ENCODE measurements at places on chromosomes 4 and X. TPM values are rescaled to one million over a fixed set of nuclear protein-coding genes. Genes with fewer than 3 reads are reported as not detected.

The KLHL13 gene
- 13.6 TPM for total RNA-seq

DNA sequence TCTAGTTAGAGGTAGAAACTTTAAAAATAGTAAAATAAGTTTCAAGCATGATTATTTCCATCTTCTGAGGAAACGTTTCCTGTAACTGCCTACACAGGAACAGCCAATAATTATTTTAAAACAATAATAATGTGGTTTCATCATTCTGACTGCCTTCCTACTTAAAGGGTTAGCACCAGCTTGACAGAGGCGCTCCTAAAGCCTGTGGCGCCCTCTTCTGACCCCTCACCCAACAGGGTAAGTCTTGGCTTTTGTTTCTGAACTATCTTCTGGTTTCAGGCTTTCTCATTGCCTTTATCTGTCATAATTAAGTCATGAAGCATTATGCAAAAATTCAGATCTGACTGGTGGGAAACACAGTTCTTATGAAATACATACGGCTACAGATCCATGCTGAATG, 96.7 kb downstream of the ITM2A start:
- H3K4me1 ChIP-seq = no peaks in the 10 kb centered on the region
- H3K36me3 ChIP-seq = no peaks in the 10 kb centered on the region
- H3K4me3 ChIP-seq = no peak overlapping the region
- no peak for DNase-seq
- no peak overlapping the region for H3K27ac ChIP-seq

GRCh38 chr4:177057186-177057585, 252.5 kb upstream of the NEIL3 start:
- no peaks in the 10 kb centered on the region for H3K27me3 ChIP-seq
- no peak for DNase-seq
- H3K4me3 ChIP-seq = no peak overlapping the region
- H3K36me3 ChIP-seq = no peaks in the 10 kb centered on the region
- no peak overlapping the region for H3K27ac ChIP-seq

DNA sequence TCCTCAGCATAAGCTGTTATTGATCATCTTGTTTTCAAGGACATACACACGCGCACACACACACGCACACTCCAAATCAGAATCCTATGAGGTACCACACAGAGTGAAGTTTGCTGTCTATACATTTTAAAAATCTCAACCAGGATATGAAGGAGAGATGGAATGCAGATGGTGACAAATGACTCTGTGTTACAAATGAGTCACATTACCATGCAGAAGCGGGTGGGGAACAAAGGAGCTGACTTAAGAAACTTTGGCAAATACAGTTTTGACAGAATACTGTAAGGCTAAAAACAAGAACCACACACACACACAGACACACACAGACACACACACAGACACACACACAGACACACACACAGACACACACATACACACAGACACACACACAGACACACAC, 81.7 kb downstream of the RELL1 start:
- H3K4me3 ChIP-seq = no peak overlapping the region
- no peaks in the 10 kb centered on the region for H3K4me1 ChIP-seq

- peak; percentile 80 for DNase-seq
- H3K36me3 ChIP-seq = no peaks in the 10 kb centered on the region
Observed at GRCh38 chr4:158302076-158302866, 92.0 kb downstream of the TMEM144 start.

The IGSF1 gene
- total RNA-seq = not detected

DNA sequence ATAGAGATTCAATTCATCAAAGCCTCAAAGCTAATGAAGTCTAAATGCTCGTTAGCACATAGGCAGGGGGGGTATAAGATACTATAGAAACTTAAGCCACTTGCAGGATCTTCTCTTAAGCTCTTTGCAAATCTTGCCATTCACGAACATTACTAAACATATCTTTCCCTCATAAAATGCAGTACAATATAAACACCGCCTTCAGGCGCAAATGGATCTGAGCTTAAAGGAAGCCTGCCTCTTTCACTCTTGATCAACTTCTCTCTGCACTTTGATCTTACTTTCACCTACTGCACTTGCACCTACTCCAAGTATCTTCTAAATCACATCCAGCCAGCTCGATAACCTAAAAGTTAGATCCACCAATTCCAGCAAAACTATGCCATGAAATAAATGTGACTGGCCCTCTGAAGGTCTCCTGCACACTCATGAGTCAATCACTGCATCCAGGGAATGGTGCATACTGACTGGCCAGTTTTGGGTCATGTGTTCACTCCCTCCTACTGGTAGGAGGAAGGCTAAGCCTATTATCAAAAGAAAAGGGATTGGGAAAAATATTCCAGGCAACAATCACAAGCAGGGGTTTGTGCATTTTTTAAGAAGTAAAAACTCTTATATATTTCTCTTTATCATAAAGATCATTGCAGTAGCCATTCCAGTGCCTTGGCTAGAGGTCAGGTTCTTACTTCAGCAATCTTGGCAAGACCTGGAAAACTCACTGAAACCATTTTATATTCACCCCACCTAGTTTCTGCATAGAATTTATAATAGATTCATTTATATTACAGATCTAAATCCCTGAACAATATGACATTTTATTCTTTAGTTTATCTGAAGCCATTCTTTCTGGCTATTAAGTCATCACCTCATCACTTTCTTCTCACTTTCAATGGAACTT, 222.0 kb downstream of the PPP3CA start:
- H3K4me1 ChIP-seq = no peaks in the 10 kb centered on the region
- H3K4me3 ChIP-seq = no peak overlapping the region
- H3K27ac ChIP-seq = no peak overlapping the region
- H3K36me3 ChIP-seq = no peaks in the 10 kb centered on the region
- no peaks in the 10 kb centered on the region for H3K27me3 ChIP-seq

The DRD5 gene
- not detected for total RNA-seq

DNA sequence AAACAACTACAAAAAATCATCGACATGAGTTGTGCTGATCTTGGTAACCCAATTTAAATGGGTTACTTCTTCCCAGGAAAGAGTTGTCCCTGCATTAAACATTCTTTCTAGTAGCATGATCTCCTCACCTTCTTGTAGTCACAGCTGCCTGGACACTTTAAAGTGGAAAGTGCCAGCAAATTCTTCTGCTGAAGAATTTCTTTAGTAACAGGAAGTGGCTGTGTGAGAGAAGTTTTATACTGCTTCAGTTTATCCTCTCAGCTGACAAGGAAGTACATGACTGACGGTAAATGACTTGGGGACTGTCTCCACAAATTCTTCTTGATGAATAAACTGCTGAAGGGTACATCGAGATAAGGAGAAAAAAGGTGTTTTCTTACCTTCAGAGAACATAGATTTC, 18.2 kb upstream of the TNIP3 start:
- DNase-seq = peak; percentile 33
- H3K27me3 ChIP-seq = no peaks in the 10 kb centered on the region
- peak overlapping the region; percentile 10 for H3K4me3 ChIP-seq
- no peaks in the 10 kb centered on the region for H3K4me1 ChIP-seq

GRCh38 chr4:98539299-98539698, 119.1 kb downstream of the TSPAN5 start:
- H3K27me3 ChIP-seq = no peaks in the 10 kb centered on the region
- no peak overlapping the region for H3K4me3 ChIP-seq
- no peak overlapping the region for H3K27ac ChIP-seq
- peaks cover 4% of the 10 kb centered on the region for H3K4me1 ChIP-seq
- DNase-seq = no peak
- no peaks in the 10 kb centered on the region for H3K36me3 ChIP-seq
